SK-MEL-5 (cell line): ENCODE measurements at places on chromosomes 5 and 9.

- no peak for DNase-seq
Measured at GRCh38 chr5:119353213-119353612, 2.6 kb upstream of the TNFAIP8 start.

GRCh38 chr9:136720898-136721338 is 8.5 kb downstream of the DIPK1B start:
- no peak for DNase-seq

GRCh38 chr5:14737291-14737690 is 72.8 kb downstream of the OTULIN start:
- DNase-seq = no peak

- DNase-seq = no peak
Measured at GRCh38 chr9:114080773-114081440, 2.8 kb upstream of the AMBP start.

GRCh38 chr9:71795097-71795813 is 26.9 kb upstream of the CEMIP2 start:
- DNase-seq = no peak

- DNase-seq = no peak
Measured at GRCh38 chr5:96379896-96380295, 53.2 kb downstream of the PCSK1 start.

DNA sequence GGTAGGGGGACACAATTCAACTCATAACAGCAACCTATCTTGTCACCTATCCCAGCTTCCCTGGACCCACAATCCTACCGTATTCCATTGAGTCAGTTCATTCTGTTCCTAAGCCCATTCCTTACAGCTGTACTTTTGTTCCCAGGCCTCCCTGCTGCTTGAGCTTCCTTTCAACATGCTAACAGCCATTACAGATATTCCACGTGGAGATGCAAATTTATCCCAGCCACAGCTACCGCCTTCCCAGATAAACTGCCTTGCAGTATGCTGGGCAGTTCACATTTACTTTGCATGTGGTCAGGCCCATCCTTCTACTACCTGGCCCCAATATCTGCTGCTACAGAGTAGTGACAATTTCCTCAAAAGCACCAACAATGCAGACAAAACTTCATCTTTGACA is 23.0 kb downstream of the RIGI start:
- no peak for DNase-seq

DNA sequence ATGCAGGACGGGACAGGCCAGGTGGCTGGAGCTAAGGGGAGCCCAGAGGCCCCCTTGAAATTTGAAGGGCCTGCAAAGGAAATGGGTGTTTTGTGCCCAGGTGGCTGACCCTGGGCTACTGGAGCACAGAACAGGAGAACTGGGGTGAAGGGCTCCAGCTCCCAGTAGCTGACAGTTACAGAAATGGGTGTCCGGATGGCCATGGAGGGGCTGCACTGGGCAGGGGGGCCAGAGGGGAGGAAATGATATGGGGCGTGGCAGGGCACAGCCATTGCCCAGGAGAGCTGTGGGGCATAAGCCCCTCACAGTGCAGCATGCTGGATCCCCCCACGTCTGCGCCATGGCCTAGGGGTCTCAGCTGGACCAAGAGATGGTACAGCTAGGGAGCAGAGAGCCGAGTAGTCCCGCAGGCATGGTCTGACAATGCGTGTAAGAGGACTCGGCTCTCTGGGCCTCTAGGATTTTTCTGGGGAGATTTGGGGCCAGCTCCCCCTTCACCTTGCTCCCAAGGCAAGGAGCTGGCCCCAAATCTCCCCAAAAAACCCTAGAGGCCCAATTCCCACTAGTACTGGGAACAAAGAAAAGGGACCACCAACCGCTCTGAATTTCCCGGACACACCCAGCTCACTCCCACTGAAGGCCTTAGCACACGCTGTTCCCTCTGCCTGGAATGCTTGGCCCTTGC is 7.9 kb upstream of the CARD19 start:
- no peak for DNase-seq

GRCh38 chr9:86041311-86041741 is 58.0 kb downstream of the GOLM1 start:
- DNase-seq = no peak

DNA sequence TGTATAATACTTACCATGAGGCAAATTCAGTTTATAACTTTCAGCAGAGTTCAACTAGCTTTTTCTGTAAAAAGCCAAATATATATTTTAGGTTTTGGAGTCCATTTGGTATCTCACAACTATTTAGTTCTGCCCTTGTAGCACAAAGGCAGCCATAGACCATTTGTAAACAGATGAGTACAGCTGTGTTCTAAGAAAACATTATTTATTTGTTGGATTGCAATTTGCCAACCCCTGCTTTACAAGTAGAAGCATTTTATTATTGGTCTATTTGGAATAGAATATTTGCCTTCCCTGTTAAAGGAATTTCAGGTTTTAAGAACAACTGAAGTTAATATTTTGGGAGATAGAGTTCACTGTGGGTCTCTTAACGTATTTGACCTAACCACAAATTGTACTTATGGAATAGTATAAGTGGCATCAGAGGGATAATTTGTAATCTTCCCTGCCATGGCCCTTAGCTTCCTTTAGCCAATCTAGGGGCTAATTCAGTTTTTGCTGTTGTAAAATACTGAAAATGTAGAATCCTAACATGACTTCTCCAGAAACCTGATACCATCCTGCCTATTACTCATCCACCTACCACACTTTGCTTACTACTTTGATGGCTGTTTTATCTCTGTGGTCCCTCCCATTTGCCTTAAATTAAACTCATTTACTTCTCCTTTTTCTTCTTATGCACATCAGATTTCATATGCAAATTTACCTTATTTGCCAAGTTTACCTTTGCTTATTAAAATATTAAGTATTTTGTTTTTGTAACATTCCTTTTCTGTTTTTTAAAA is 109.2 kb downstream of the DMXL1 start:
- no peak for DNase-seq

- DNase-seq = peak; percentile 53
Measured at GRCh38 chr5:132426525-132427138, 57.1 kb downstream of the SLC22A5 start.

- no peak for DNase-seq
Measured at GRCh38 chr9:86443992-86444391, 89.8 kb upstream of the TUT7 start.

DNA sequence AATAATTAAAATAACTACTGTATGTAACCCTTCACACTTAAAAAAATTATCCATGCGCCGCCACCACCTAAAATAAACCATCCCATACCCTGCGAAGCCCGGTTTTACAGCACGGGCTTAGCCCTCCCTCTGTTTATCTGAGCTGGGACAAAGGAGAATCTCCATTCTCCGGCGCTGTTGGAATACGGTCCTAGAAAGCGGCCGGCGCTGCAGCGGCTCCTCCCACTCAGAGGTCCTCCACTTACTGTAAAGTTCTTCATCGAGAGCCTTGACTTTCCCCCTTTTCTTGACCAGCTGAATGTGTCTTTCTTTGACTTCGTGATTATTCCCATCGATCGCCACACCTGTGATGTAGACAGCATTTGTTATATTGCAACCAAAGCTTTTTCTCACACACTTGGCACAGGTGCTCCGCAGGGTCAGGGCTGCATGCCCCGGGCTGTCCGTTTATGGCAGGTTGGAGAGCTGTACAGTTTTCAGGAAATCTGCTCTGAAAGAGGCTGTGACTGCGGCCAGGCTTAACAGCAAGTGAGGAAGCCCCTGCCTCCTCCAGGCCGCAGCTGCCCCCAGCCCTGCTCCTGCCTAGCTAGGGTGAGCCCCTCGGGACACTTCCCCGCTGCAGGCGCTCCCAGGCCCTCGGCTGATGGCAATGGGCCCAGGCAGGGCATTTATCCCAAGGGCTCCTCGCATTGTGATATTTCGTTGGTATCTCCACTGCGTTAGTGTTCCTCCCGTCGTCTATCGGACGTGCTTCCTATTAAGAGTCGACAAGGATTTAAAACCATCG is 16.7 kb downstream of the GFPT2 start:
- no peak for DNase-seq

DNA sequence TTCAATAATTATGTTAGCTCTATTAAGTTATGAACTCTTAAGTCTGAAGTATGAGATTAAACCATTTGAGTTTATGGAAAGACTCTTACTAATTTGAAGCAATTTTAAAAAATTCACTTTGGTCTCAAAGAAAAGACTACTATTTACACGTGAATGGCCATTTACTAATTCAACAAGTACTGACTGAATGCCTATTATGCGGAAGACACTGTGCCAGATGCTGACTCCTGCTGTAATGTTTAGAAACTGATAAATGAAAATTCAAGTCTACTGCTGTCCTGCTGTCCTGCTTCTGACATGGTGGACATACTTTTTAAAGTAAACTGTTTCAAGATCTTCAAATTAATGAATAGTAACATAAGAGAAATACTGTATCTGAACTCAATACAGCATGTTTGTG is 116.2 kb downstream of the MPDZ start:
- DNase-seq = no peak

GRCh38 chr9:36742264-36742663 is 169.6 kb downstream of the MELK start:
- DNase-seq = no peak

GRCh38 chr5:96187309-96188027 is 225.8 kb upstream of the ELL2 start:
- no peak for DNase-seq

DNA sequence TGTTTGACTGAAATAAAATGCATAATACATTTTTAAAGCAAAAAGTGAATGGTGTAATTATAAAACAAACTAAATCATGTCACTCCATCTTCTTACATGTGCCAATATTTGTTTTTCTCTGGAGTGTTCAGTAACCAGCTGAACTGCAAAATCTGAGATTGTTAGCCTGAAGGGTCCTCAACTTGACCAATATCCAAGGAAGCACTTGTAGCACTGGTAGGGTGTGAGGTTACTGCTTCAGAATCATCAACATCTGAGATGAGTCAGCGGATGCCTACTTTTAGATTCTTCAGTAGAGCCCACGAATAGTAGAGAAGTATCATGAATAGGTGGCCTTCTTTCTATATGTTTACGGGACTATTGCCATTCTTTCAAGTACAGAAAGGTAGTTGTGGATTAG is 226.7 kb downstream of the TLE4 start:
- no peak for DNase-seq
